ENCODE measurements at places on chromosomes 13 and 19. TPM values are rescaled to one million over a fixed set of nuclear protein-coding genes. Genes with fewer than 3 reads are reported as not detected.

- peaks cover 46% of the 10 kb centered on the region for H3K4me1 ChIP-seq
- peak overlapping the region; percentile 55 for H3K4me3 ChIP-seq
- no peaks in the 10 kb centered on the region for H3K27me3 ChIP-seq
- peak overlapping the region; percentile 61 for H3K27ac ChIP-seq
These were observed 2.2 kb downstream of the FLT3LG start for GRCh38 chr19:49475995-49476880.

DNA sequence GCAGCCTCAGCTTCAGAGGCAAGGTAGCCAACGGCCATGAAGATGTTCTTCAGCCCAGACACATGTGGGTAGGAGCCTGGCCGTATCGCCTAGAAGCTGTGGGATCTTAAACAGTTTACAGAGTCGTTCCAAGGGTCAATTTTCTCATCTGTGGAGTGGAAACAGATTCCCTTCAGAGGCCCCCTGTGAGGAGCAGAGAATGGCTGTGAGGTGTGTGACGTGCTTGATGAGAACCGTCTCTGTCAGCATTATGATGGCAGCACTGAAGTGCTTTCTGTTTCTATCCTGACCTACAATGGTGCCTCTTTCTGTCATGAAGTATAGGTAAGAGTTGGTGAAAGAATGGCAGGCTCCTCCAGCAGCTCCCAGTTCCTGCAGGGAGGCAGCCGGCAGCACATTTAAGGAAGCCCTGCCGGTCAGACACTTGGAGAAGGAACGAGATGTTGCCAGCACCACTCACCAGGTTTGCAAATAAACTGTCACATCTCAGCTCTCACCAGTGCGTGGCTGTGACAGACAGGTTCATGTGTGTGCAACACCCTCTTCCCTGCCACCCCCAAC is 277.3 kb downstream of the FOXO1 start:
- H3K4me3 ChIP-seq: peak overlapping the region; percentile 83
- H3K27ac ChIP-seq: peak overlapping the region; percentile 95
- H3K36me3 ChIP-seq: no peaks in the 10 kb centered on the region

Gene URAD
- total RNA-seq: not detected

DNA sequence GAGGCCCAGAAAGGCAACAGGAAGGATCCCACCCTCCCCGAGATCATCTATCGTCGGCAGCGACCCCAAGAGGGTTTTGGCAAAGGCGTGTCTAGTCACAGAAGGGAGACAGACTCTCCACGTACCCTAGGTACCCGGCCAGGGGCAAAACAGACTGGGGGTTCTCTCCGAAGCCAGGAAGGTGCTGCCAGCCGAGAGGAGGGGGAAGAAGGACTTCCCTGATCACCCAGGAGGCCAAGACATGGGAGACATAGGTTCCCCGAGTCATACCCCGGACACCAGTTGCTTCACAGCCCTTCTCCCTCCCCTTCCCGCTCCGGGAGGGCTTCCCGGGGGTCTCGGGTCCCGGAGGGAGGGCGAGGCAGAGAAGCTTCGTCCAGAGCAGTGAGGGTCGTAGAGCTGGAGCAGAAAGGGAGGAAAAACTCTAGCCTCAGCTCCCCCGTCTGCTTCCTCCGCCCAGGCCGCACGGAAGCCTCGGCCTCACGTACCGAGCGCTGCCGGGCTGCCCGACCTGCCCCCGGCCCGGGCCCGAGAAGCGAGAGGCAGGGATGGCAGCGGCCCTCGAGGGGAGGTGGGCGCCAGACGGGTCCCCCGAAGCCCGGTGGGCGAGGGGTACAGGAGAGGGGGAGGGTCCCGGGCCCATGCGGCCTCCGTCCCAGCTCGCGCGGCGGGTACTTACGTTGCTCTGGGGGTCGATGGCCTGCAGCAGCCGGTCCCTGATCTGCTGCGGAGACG is 644 bp downstream of the MED26 start:
- H3K27ac ChIP-seq: peak overlapping the region; percentile 74
- peaks cover 52% of the 10 kb centered on the region for H3K36me3 ChIP-seq
- H3K4me3 ChIP-seq: peak overlapping the region; percentile 89
- H3K4me1 ChIP-seq: peaks cover 56% of the 10 kb centered on the region
- H3K27me3 ChIP-seq: no peaks in the 10 kb centered on the region

DNA sequence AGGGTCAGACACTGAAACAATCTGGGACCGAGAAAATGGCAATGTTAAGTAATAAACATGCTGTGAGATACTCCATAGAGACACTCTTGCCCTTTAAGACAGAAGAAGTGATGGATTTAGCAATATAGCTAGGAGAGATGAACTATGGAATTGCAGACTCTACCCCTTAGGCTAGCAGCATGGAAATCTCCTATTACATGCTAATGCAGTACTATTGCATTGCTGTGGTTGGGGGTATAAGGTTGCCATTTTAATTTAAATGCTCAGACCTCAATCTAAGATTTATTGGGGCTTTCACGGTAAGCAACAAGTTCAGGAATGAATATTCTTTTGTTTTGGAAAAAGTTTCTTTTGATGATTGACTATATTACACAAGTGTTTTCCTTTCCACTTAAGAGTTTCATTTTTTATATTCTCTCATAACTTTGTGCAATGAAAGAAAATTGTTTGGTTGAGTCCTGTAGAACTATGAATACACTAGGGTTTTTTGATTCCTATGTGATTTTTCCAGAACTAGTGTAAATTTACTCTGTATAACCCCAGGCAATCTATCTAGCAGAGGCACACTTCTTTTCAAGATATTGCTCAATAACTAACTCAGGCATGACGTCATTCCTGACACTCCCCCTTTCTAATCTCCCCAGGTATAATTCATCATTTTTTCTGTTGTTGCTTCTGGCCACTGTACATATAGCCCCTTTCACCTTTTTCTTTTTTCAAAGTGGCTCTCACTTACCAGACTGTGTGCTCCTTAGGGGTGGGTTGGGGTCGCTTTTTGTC is 394.7 kb upstream of the KLF12 start:
- H3K4me1 ChIP-seq: no peaks in the 10 kb centered on the region
- H3K27ac ChIP-seq: no peak overlapping the region
- H3K4me3 ChIP-seq: no peak overlapping the region
- peaks cover 7% of the 10 kb centered on the region for H3K27me3 ChIP-seq
- DNase-seq: no peak

DNA sequence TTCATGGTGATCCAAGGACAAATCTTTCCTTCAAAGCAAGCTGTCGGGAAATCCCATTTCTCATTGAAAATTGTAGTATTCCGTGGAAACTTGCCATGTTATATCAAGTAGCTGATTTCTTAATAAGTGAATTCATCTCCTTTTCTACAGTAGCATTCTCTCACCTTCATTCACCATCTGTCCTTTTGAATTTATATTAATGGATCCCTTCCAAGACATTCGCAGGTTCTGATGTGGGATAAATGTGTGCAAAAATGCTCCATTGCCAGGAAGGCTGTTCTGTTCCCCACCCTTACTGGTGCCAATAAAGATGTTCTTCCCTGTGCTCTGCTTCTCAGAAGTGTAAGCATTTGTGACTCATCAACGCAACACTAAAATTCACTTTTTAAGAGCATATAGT is 36.2 kb downstream of the AMER2 start:
- peaks cover 33% of the 10 kb centered on the region for H3K27me3 ChIP-seq
- no peak overlapping the region for H3K4me3 ChIP-seq
- no peaks in the 10 kb centered on the region for H3K36me3 ChIP-seq
- no peak overlapping the region for H3K27ac ChIP-seq

Gene DNAJB1
- total RNA-seq: 56.1 TPM

GRCh38 chr19:3250675-3251074 is 26.2 kb downstream of the CELF5 start:
- H3K4me3 ChIP-seq: no peak overlapping the region
- no peaks in the 10 kb centered on the region for H3K4me1 ChIP-seq
- peaks cover 22% of the 10 kb centered on the region for H3K27me3 ChIP-seq

Gene ACER1
- total RNA-seq: not detected

Gene TMEM145
- total RNA-seq: not detected

DNA sequence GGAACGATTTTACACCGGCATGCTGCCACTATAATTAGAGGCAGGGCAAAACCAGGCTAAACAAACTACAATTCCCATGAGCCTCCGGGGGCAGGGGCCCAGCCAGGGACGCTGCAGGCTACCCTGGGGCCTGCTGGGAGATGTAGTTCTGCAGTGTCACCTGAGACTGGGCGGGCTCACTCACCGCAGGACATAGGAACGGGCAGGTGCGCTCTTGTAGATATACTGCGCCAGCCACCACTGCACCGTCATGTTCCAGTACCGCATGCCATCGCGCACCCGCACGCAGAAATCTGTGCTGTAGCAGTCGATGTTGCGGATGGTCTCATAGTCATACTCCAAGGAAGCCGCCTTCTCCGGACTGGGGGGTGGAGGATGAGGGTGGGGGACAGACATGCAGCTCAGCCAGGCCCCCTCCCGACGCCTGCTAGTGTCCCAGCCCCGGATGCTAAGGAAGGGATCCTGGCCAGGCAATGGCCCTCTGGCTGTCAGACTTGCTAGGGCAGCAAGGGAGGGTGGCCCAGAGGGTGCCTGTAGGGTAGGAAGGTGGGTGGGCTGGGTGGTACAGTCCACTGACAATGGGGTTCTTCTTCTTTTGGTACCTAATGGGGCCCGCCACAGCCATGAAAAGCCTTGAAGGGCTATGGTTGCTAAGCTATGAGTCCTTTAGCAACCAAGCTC is 5.8 kb upstream of the TMC4 start:
- peaks cover 13% of the 10 kb centered on the region for H3K36me3 ChIP-seq
- H3K4me3 ChIP-seq: no peak overlapping the region
- no peak for DNase-seq
- H3K4me1 ChIP-seq: peaks cover 4% of the 10 kb centered on the region
- no peak overlapping the region for H3K27ac ChIP-seq

Gene NLRP13
- total RNA-seq: not detected

Gene FCER2
- 191 TPM for total RNA-seq

Gene C13orf46
- 0.46 TPM for total RNA-seq

- peaks cover 4% of the 10 kb centered on the region for H3K4me1 ChIP-seq
- H3K4me3 ChIP-seq: no peak overlapping the region
- no peak overlapping the region for H3K27ac ChIP-seq
- peaks cover 21% of the 10 kb centered on the region for H3K27me3 ChIP-seq
- DNase-seq: no peak
These were observed 38.7 kb upstream of the SACS start for GRCh38 chr13:23472189-23472588.

DNA sequence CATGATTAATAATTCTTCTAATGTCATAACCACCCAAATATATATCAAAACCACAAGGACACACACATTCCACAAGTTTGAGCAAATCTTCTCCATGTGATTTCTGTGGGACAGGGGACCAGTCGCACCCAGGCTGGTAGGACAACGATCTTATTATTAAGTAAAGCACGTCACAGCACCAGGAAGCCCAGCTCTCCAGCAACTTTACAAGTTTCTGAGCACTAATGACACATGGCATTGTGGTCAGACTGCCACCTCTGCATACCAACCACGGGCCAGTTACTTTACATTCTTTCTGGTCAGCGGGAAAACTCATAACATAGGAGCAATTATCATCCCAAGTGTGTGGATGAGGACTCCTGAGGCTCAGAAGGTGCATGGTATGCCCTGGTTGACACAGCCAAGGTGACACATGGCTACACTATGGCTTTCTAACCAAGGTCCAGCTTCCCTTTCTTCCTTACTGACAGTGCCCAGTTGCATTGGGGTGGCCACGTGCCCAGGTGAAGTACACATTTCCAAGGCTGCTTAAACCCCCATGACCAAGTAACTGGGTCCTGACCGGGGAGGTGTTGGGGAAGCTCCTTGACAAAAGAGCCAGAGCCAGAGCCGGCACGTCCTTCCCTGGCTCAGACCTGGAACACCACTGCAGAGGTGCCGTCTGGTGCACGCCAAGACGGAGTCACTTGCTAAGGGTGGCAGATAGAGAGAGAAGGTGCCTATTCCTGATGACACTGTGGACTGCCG is 27.4 kb downstream of the LATS2 start:
- no peak overlapping the region for H3K27ac ChIP-seq
- no peak for DNase-seq
- no peak overlapping the region for H3K4me3 ChIP-seq
- H3K4me1 ChIP-seq: peaks cover 4% of the 10 kb centered on the region

- H3K4me1 ChIP-seq: peaks cover 19% of the 10 kb centered on the region
- peak overlapping the region; percentile 66 for H3K27ac ChIP-seq
- H3K27me3 ChIP-seq: peaks cover 4% of the 10 kb centered on the region
- DNase-seq: no peak
These were observed 726 bp upstream of the PEPD start for GRCh38 chr19:33522371-33522662.

Gene LRRC63
- not detected for total RNA-seq

- no peak overlapping the region for H3K27ac ChIP-seq
- H3K4me1 ChIP-seq: peaks cover 18% of the 10 kb centered on the region
- no peak overlapping the region for H3K4me3 ChIP-seq
- no peak for DNase-seq
These were observed 1.5 kb downstream of the CERS1 start for GRCh38 chr19:18894254-18895037.

GRCh38 chr19:30085394-30085793 is 143.4 kb downstream of the URI1 start:
- DNase-seq: no peak
- no peaks in the 10 kb centered on the region for H3K36me3 ChIP-seq
- no peaks in the 10 kb centered on the region for H3K4me1 ChIP-seq
- no peak overlapping the region for H3K27ac ChIP-seq
- H3K4me3 ChIP-seq: no peak overlapping the region
- peaks cover 7% of the 10 kb centered on the region for H3K27me3 ChIP-seq

DNA sequence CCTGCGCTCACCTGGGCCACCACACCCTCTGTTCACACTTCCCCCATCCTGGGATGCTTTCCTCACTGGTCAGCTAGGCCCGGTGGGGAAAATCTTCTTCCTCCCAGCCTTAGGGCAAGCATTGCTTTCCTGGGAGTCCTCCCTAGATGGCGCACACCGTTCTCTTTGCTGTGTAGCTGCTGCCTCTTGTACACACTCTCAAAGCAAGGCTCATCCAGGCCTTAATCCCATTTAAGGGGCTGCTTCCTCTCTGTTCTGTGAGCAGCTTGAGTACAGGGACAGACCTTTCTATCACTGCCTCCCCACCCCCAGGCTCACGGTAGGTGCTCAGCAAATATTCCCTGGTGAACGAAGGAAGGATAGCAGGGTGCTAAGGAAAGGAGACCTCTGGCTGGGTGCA is 11.1 kb downstream of the SLC7A10 start:
- no peaks in the 10 kb centered on the region for H3K27me3 ChIP-seq
- no peaks in the 10 kb centered on the region for H3K4me1 ChIP-seq
- no peak overlapping the region for H3K27ac ChIP-seq
- DNase-seq: no peak
- H3K4me3 ChIP-seq: no peak overlapping the region

Gene TEAD2
- total RNA-seq: 5.3 TPM

Gene DACT3
- total RNA-seq: 0.75 TPM

GRCh38 chr13:97307882-97308624 is 85.9 kb downstream of the MBNL2 start:
- H3K36me3 ChIP-seq: peaks cover 25% of the 10 kb centered on the region
- H3K4me3 ChIP-seq: no peak overlapping the region
- DNase-seq: no peak
- no peak overlapping the region for H3K27ac ChIP-seq

DNA sequence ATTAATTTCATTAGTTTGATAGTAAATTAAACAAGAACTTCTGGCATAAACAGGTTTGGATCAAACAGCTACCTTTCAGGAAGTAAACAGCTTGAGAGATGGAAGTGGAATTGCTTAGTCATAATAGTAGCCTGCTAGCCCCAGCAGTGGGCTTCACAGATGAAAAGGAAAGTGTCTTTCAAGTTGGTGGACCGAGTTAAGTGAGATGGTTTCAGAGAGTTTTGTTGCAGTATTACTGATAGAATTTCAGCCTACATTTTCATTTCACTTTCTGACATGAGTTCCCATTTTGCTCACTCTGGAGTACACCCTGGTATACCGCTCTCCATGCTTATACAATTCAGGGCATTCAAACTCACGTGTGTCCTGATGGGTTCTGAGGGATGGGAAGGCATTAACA is 2.0 kb upstream of the PTOV1 start:
- H3K4me1 ChIP-seq: peaks cover 67% of the 10 kb centered on the region
- no peaks in the 10 kb centered on the region for H3K27me3 ChIP-seq
- H3K4me3 ChIP-seq: peak overlapping the region; percentile 53
